ENCODE measurements at places on chromosomes 1 and 21. TPM values are rescaled to one million over a fixed set of nuclear protein-coding genes. Genes with fewer than 3 reads are reported as not detected.

Gene CFH
- 0.60 TPM for total RNA-seq

Gene SPTA1
- not detected for total RNA-seq

Gene HLCS
- 24.4 TPM for total RNA-seq

Gene CORT
- 0.13 TPM for total RNA-seq

Gene NGF
- total RNA-seq = 0.84 TPM

Gene PRUNE1
- total RNA-seq = 11.9 TPM

Gene RNU11
- total RNA-seq = not detected

Gene ANGPTL1
- total RNA-seq = not detected

Measured in HT1080 (cell line).